Pons (tissue), 1 donor: ENCODE measurements at places on chromosomes 2 and 18.

DNA sequence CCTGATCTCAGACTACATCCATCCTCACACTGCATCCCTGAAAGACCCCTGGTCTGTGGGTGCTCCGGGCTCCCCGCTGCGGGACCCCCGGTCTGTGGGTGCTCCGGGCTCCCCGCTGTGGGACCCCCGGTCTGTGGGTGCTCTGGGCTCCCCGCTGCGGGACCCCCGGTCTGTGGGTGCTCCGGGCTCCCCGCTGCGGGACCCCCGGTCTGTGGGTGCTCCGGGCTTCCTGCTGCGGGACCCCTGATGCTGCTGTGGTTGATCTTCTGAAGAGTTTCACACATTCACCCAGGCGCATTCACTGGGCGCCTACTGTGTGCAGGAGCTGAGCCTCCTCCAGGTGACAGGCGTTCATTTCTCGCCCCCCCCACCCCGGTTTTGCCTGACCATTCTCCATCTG, 162.7 kb upstream of the SALL3 start:
- no peak for DNase-seq

DNA sequence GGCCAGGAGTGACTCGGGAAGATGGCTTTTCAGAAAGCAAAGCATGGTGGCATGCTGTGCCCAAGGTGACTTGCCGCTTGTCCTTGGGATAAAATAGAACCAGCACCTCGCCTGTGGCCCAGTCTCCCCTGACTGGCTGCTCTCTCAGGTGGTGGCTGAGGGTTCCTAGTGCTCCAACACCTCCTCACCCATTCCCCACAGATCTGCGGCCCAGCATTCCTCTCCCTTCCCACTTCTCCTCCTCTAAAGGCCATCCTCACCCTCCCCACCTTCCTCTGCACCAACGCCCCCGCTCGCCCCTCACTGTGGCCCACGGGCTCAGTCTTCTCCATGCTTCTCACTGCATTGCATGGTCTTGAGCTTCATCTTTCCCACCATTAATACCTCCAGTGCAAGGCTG, 132.4 kb downstream of the PXDN start:
- DNase-seq = no peak

GRCh38 chr18:79400591-79401381, 5.1 kb downstream of the NFATC1 start:
- no peak for DNase-seq

GRCh38 chr2:76444732-76445131, 734.0 kb upstream of the GCFC2 start:
- DNase-seq = no peak

DNA sequence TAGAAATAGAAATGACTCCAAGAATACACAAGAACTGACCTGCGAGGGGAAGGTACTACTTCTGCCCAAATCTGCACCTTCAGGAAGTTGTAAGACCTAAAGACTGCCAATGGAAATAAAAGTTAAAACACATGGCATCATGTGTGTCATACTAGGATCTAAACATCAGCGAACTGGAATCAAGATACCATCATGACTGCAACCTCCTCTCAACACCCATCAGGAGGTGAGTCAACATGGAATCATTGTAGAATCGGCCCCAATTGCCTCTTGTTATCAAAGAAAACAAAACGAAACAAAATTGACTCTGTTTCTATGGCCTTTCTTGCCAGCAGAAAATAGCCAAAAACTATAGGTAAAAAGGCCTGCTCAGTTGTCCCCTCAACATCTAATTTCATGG, 15.1 kb downstream of the RDH14 start:
- no peak for DNase-seq

DNA sequence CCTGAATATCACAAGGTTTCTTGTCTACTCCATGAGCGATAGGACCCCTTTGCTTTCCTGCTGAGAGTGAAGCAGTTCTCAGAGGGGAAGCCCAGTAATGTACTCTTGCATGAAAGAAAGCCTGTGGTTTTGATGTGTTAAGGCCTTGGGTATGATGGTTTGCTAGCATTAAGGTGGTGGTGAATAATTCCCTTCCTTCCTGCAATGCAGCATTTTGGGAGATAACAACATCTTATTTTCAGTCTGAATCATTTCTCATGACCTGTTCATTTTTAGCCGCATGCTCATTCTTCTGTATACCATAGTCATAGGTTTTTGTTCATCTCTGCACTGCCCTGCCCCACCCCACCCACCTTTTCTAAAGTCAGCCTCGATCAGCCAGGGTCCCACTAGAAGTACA, 66.2 kb downstream of the HNMT start:
- DNase-seq = no peak

DNA sequence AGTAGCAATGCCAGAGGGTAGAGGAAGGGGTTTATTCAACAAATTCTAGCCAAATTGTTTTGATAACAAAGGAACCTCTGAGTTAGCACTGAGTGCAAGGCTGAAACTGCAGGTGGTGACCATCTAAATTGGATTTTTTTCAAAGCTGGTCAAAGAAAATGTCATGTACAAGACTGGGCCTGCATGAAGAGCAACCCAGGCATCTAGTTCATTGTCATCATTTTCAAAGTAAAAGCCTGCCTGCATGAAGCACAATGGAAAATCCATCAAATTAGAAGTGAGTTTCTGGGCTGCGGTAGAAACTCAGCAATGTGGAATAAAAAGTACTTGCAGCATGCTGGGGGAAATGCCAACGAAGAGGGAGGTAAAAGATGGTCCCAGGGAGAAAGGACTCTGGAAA, 80.8 kb upstream of the PPP1CB start:
- DNase-seq = no peak

DNA sequence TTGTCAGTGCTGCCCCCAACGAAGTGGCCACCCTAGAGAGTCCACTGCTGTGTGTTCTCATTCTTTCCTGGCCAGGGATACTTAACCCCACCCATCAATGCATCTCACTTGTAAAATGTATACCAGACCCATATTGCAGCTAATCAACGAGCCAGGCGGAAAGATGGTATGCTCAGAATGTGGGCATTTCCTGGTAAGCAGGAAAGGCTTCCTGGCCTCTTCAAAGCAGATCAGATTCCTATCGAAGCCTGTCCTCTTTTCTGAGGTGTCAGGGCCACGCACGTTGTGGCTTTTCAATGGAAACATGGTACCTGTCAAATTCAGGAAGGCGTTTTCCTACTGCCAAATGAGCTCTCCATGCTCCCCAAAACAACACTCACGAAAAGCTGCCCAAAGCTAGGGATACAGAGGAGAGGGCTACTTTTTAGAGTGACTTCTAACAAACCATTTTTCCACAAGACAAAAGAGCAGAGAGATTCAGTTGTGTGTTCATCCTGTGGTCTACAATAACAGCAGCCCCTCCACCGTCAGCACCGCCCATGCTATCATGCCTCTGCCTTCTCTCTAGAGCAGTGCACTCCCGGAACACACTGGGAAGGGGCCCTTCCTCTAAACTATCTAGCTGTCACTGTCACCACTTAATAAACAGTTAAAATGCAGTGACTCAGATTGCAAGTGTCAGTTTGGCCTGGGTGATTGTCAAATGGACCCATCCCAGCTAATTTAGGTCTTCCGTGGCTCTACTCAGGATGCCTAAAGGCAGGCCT, 535.1 kb downstream of the RNF144A start:
- DNase-seq = no peak

GRCh38 chr2:166671235-166671634, 177.2 kb upstream of the SCN7A start:
- no peak for DNase-seq

- DNase-seq = no peak
Measured at GRCh38 chr18:78238404-78239089, 741.1 kb upstream of the SALL3 start.

GRCh38 chr2:111995148-111995547, 59.9 kb upstream of the TMEM87B start:
- no peak for DNase-seq

DNA sequence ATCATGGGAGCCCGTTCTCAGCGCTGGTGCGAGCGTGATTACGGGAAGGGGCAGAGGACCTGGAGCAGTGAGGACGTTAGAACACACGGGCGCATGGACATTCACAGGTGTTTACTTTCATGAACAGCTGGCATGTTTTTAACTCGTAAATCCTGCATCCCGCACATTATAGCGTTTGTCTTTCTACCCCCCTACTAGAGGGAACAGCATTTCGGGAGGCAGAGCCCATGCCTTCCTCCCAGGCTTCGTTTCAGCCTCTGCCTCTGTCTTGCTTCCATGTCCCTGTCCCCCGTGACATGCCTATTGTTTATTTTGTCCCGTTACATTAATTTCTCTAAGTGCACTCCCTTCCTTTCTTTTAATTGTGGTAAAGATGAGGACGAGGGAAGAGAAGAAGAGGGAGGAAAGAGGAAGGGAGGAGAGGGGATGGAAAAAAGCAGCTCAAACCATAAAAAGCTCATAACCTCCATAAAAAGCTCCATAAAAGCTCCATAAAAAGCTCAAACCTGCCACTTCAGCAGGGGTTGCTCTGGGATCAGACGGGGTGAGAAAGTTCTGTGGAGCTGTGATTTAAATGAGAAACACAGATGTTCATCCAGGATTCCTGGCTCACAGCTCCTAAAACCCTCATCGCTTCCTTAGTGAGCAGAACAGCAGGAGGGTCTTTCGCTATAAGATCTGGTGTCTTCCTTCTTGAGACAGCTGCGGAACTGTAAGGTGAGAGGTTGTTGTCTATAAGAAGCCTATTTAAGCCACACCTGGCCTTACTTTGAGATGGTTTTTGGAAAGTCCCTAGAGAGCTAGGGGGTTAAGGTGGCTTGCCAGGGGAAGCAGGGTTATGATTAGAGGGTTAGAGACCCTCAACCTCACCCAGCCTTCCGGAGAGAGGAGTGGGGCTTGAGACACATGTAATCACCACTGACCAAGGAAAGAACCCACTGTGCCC, 66.6 kb upstream of the SNTG2 start:
- no peak for DNase-seq

GRCh38 chr2:96930351-96931010, 55.9 kb downstream of the FAM178B start:
- DNase-seq = no peak

DNA sequence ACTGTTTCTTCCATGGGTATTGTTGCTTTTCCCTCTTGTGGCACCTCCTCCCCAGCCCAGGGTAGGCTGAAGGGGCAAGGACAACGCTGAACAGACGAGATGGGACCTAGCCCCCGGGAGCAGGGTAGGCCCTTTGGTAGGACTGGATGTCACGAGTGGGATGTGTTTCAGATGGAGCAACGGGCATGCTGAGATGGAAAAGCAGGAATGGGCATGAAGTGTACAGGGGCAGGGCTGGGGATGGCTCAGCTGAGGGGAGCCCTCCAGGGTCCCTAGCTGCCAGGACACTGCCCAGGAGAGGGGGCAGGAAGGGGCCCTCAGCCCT, 33.4 kb downstream of the ARHGEF4 start:
- DNase-seq = no peak

GRCh38 chr2:147910990-147911473, 66.2 kb downstream of the ACVR2A start:
- DNase-seq = peak; percentile 78

- no peak for DNase-seq
Measured at GRCh38 chr2:6368281-6368680, 497.4 kb downstream of the CMPK2 start.

DNA sequence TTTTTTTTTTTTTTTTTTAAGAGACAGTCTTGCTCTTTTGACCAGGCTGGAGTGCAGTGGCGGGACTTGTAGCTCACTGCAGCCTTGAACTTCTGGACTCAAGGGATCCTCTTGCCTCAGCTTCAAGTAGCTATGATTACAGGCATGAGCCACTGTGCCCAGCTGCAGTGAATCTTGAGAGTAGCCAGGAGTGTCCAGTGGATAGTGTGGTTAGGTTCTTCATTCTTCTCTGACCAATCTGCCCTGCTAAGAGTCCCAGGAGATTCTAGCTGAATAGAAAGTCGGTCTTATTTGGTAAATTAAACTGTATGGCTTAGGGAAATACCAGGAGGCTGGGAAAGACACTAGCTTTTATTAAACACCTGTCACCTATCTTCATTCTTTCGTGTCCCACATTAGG, 15.3 kb downstream of the USP39 start:
- DNase-seq = no peak

GRCh38 chr2:42840760-42841159, 48.4 kb upstream of the HAAO start:
- no peak for DNase-seq

- DNase-seq = no peak
Measured at GRCh38 chr2:53896864-53897263, 37.1 kb upstream of the GPR75 start.

- DNase-seq = peak; percentile 70
Measured at GRCh38 chr18:70781860-70782453, 493.1 kb downstream of the SOCS6 start.
